ENCODE measurements at places on chromosomes 11 and 22.
A peak's percentile ranks its signal among the peaks of the same experiment; 100 is the strongest.

GRCh38 chr11:125322289-125322688 is 157.7 kb downstream of the PKNOX2 start:
- DNase-seq: no peak

GRCh38 chr11:66051766-66052663 is at the start of gene SF3B2:
SF3B2 (plus strand) TSS chr11:66052364; CDS start chr11:66052385, 21 bp downstream.
- peak; percentile 100 for DNase-seq

GRCh38 chr22:26131589-26132154 is 37.6 kb upstream of the SEZ6L start:
- no peak for DNase-seq

GRCh38 chr22:46476547-46476941 is 60.9 kb downstream of the CELSR1 start:
- no peak for DNase-seq

GRCh38 chr11:19259487-19260345 is 19.0 kb upstream of the E2F8 start:
- DNase-seq: no peak

DNA sequence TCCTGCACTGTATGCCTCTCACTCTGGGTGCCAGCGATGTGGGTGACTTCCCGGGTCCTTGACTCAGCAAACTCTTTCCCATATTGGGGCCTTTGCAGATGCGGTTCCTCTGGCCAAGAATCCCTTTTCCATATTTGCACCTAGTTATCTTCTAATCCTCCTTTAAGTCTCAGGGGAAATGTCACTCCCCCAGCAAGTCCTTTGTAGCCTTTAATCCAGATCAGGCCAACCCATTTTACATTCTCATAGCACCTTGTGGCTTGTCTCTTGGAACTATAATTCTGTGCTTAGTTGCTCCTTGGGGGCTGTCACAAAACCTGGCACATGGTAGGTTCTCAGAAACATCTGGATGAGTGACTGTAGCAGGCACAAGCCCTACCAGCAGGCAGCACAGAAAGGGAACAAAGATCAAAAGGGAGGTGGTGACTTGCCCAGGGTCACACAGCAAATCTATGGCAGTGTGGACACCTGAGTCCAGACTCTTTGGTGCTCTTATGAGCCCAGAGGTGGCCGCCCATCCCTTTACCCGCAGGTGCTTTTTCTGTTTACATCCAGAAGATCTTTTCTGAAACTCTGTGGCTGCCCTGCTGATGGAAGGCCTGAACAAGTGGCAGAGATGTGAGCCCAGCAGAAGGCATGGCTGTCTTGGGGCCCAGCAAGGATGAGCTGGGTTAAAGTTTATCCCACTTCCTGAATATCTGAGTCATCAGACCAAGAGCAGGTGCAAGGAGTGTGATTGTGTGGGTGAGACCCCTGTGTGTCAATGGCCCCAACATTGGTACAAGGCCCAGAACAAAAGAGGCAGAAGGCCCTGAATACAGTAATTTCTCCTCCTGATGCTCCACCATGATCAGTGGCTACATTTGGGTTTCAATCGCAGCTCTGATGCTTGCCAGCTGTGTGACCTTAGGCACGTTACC is 78.6 kb upstream of the GRK3 start:
- no peak for DNase-seq

GRCh38 chr22:33850724-33851123 is 69.6 kb downstream of the LARGE1 start:
- no peak for DNase-seq

- no peak for DNase-seq
Measured at GRCh38 chr11:47415949-47416472, 7.6 kb downstream of the SLC39A13 start.

- DNase-seq: no peak
Measured at GRCh38 chr22:37926771-37927636, 20.9 kb downstream of the MICALL1 start.

GRCh38 chr22:36425977-36426523 is 38.3 kb upstream of the MYH9 start:
- no peak for DNase-seq

All from T-helper 2 cell (primary cell).